Uterus (tissue), 4 donors: ENCODE measurements at places on chromosomes 4 and X. TPM values are rescaled to one million over a fixed set of nuclear protein-coding genes. Genes with fewer than 3 reads are reported as not detected.

DNA sequence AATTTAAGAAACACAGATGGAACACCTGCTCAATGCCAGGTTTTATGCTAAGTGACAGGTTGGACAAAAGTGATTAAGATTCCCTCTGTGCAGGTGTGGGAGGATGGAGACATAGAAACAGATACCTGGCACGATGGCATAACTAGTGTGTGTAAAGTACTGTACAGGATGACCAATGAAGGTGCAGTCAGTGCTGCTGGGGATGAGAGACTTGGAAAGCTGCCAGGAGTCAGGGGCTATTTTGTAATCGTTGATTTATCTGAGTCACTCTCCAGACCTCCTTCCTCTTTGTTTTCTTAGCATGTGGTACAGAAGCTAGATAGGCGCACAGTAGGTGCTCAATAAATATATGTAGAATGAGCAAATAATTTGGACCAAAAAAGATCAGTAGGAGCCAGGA is 58.2 kb downstream of the CWH43 start:
- no peaks in the 10 kb centered on the region for H3K4me1 ChIP-seq
- no peaks in the 10 kb centered on the region for H3K27me3 ChIP-seq
- H3K36me3 ChIP-seq: no peaks in the 10 kb centered on the region
- no peak for DNase-seq
- H3K4me3 ChIP-seq: no peak overlapping the region
- H3K27ac ChIP-seq: no peak overlapping the region

DNA sequence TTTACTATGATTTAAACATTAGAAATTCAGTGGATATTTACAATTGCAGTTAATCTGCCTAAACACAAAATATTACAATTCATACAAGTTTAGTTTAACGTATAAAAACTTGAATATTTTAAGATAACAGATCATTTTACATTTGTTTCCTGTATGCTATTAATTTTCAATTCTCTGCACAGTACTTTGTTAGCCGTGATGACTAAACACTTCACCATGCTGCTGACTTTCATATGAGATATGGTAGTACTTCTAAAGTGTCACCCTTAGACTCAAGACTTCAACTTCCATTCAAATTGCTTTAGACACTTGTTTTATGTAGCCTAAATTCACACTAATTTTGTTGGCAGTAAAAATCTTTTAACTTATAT is 1646.4 kb upstream of the ADGRL3 start:
- no peaks in the 10 kb centered on the region for H3K4me1 ChIP-seq
- H3K27ac ChIP-seq: no peak overlapping the region
- no peak overlapping the region for H3K4me3 ChIP-seq
- no peaks in the 10 kb centered on the region for H3K36me3 ChIP-seq
- no peak for DNase-seq

- no peaks in the 10 kb centered on the region for H3K4me1 ChIP-seq
- no peak overlapping the region for H3K27ac ChIP-seq
- H3K4me3 ChIP-seq: no peak overlapping the region
- no peaks in the 10 kb centered on the region for H3K36me3 ChIP-seq
These were observed 44.3 kb downstream of the TASL start for GRCh38 chrX:30533266-30533665.

DNA sequence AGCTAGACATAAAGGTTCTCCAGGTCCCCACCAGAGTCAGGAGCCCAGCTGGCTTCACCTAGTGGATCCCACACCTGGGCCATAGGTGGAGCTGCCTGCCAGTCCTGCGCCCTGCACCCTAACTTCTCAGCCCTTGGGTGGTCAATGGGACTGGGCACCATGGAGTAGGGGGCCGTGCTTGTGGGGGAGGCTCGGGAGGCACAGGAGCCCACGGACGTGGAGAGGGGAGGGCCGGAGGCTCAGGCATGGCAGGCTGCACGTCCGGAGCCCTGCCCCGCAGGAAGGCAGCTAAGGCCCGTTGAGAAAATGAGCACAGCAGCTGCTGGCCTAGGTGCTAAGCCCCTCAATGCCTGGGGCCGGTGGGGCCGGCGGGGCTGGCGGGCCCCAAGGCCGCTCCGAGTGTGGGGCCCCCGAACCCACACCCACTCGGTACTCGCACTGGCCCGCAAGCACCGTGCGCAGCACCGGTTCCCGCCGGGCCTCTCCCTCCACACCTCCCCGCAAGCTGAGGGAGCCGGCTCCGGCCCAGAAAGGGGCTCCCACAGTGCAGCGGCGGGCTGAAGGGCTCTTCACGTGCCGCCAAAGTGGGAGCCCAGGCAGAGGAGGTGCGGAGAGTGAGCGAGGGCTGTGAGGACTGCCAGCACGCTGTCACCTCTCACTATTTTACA is 291.1 kb downstream of the KLHL4 start:
- no peaks in the 10 kb centered on the region for H3K4me1 ChIP-seq
- DNase-seq: no peak
- no peaks in the 10 kb centered on the region for H3K36me3 ChIP-seq
- no peaks in the 10 kb centered on the region for H3K27me3 ChIP-seq

GIMD1 gene
- total RNA-seq: not detected

CMC4 gene
- 10.0 TPM for total RNA-seq

CC2D2A gene
- 49.8 TPM for total RNA-seq
